Stimulated activated naive CD8-positive, alpha-beta T cell treated with anti-CD3 and anti-CD28 coated beads, Interleukin-15, Interleukin-2, amounts not matched to agents 100 U/mL and 50 U/mL, for 24 hours (primary cell): ENCODE measurements at places on chromosomes 7 and 10.

DNA sequence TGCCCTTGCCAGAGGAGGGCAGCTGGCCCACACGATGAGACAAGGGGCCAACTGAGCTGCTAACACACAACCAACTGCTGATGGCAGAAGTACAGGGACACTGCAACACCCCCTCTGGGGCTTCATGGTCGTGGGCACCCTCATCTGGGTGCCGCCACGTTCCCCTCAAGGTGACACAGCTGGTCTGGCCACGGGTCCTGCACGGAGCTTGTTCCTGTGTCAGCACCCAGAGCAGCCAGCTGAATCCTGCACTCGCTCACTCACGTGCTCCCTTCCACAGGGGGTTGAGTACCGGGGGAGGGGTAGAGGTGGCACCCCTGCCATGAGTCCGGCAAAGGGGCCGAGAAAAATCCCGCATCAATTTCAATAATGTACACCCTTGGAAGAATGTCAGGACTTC, 1319.1 kb downstream of the REEP3 start:
- no peak for DNase-seq

DNA sequence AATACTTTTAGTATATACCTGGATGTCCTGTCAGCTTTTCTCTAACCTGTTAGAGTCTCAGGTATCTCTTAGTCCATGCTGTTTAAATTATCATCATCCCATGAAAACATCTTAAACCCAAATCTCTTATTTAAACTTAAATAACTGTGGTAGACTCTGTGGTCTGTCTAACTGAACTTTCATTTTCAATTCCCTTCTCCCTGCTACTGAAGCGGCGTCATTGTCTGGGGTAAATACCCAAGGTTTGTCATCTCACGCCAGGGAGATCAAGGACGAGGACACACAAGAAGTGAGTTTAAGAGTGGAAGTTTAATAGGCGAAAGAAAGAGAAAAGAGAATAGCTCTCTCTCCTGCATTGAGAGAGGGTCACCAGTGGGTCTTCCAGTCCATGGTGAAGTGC, 804.4 kb upstream of the CELF2 start:
- DNase-seq = no peak

- no peak for DNase-seq
Observed at GRCh38 chr10:131934769-131935168, 34.0 kb downstream of the PPP2R2D start.

DNA sequence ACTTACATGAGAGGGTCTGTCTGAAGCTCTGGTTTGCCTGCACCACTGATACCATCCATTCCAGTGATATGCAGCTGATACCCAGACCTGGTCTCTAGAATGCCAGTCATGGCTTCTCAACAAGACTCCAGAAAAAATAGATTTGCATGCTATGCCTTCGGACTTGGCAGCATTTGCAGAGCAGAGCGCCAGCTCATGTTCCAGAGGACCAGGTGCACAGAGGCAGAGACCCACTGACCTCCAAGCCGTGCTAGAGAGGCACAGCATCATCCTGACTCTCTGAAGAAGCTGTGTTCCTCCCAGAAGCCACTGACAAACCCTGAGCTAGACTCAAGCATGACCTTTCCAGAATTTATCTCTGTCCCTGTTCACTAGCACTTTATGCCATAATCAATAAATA, 6.9 kb upstream of the PRKAG2 start:
- no peak for DNase-seq

DNA sequence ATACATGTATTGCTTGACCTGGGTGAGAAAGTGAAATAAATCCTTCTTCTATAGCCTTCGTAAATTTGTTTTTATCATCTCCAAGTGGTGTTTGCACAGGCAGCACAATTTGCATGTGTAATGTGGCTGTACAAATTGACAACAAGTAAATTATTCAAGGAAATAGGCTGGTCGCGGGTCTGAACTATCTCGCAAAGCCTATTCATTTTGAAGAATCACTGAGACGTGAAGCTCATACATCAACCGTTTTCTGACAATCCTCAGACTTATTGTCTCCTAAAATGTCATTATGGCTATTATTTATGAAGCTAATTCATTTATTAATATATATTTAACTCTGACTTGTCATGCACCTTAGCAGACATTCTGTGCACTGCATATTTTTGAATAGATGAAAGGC, 16.2 kb upstream of the FAM204A start:
- DNase-seq = no peak
